ENCODE measurements at places on chromosomes 5 and 9.

DNA sequence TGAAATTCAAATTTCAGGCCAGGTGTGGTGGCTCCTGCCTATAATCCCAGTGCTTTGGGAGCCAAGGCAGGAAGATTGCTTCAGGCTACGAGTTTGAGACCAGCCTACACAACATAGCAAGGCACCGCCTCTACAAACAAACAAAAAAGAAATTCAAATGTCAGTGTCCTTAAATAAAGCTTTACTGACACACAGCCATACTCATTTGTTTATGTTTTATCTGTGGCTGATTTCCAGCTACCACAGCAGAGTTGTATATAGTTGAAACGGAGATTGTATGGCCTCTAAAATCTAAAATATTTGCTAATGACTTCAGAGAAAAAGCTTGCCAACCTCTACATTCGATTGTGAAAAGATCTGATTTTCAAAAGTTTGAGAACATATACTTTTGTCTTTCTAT, 15.4 kb downstream of the SHLD3 start:
- DNase-seq, result no peak

DNA sequence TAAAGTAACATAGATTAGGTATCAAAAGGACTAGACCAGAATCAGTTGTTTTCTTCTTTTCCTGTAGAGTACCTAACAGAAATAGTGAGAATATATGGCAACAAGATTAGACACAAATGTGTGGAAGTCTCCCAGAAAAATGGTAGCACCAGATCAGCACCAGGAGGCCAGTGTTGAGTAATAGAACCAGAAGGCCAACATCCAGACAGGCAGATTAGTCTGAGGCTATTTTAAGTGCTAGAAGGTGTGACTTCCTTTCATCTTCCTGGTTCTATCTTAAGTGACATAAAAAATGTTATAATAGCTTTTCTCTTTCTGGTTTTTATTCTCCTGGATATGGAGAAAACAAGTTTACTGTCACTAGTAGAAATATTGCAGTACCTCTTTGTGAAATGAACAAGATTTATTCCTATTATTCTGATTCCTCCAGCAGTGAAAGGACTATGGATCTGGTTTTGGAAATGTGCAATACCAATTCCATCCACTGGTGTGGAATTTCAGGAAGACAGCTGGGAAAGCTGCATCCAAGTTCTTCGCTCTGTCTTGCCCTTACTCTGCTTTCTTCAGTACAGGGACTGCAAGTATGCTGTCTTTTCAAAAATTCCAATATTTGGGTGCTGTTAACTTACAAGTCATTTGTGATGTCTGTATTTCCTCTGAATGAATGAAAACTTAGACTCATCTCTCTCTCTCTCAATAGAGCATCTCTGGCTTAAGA, 39.1 kb downstream of the SHLD3 start:
- no peak for DNase-seq

- no peak for DNase-seq
Observed at GRCh38 chr5:174545926-174546325, 178.5 kb upstream of the MSX2 start.

GRCh38 chr5:147427521-147428401, 82.1 kb downstream of the DPYSL3 start:
- no peak for DNase-seq

DNA sequence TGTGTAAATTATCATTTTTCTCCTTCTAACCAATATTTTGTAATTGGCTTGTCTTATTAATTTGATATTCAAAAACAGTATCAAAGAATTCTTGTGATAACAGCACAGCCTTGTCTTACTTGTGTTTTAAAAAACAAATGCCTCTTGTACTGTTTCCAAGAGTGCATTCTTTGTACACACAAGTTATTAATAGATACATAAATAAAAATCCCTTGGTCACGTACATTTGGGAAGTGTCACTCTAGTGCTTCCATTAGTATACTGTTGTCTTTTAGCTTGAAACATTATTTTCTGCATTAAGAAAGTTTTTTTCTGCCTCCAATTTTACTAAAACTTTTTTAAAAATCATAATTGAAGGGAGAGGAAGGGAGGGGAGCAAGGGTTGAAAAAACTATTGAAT, 133.2 kb downstream of the PIP5K1B start:
- no peak for DNase-seq

DNA sequence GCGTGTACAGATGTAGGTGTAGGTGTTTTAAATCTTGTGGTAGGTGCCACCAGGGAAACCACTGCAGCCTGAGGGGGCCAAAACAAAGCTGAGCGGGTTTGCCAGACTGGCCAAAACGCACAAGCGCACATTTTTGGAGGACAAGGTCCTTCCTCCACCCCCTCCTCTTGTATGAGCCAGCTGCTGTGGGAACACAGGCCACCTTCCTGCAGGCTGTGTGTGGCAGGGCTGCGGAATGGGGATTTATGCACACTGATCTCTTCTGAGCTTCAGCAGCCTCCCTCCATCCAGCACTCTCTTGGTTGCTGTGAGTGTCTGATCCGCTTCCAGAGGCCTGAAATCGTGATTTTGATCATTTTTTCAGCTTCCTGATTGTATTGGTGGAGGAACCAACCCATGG, 22.4 kb downstream of the ZBTB43 start:
- no peak for DNase-seq

DNA sequence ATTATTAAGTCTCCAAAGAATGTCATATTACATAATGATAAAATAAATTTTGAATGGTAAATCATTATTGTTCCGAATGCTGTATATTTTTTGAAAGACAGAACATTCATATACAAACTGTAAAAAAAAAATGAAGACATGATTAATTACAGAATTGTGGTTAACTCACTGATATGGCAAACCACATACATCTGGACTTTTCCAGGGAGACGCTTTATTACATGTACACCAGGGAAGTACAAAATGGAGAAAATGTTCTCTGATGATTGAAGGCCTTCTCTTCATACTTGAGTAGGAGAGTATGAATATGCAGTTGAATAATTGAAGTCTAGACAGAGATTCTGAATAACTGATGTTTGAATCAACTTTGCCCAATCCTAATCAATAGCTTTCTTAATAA, 1886.9 kb downstream of the EFNA5 start:
- DNase-seq, result no peak

DNA sequence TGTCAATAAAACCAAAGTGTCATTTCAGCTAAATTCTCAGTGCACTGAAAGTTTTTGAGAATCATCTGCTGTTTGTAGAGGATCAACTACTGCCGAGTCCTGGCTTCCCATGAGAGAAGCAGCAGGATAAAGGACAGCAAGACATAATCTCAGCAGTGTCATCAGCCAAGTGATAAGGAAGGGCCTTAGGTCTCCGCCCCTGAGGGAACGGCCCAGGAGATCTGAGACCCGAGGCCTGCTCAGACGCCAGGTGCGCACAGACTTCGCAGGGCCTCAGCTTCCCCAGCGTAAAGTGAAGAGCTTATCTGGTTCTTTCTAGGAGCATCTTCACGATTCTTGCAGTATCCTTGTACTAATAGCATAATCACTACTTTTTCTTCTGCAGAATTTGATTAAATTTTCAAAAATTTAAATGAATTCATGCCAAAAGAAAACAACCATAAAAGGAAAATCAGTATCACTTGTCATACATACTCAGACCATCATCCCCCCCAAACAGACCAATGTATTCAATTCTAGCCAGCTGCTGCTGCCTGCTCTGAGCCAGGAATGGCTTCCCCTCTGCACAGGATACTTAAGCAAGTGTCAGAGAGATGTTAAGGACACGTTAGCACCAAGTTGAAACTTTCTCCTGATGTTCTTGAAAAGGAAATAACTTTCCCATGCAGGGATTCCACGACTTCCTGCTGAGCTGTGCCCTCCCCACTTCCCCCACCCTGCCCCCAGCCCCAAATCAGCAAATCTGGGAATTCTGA, 2.2 kb downstream of the GFPT2 start:
- DNase-seq, result no peak

- DNase-seq, result no peak
Observed at GRCh38 chr9:69535911-69536310, 136.3 kb downstream of the APBA1 start.

DNA sequence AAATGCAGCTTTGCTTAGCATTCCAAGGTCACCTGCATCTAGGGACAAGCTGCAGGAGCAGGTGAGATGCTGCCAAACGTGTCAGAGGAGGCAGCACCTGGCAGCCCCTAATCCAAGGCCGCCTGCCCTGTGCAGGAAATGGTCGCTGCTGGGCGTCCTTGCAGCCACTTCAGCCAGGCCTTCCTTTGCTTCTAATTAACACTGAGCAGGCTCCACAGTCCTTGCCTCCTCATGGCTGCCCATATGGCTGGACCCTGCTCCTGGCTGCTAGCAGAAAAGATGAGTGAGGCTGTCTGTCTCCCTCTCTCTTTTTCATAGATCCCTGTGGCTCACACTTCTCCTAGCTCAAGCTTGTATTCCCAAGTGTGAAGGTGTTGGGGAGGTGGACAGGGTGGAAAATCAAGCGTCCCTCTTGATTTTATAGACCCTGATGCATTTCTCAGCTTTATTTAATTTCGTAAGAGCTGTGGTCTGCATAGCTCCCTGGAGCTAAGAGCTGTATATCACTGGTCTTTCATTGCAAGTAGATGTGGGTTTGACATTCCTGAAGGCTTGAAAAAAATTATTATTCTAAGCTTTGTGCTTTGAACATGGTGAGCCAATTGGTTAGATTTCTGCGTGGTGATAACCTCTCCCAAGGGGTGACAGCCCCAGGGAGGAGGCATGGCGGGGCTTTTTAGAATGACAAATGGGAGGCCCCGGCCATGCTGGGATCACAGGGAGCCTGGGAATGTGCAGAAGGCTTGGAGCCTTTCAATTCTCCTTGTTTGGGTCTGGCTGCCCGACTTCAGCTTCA, 193.8 kb downstream of the SLIT3 start:
- DNase-seq, result no peak

DNA sequence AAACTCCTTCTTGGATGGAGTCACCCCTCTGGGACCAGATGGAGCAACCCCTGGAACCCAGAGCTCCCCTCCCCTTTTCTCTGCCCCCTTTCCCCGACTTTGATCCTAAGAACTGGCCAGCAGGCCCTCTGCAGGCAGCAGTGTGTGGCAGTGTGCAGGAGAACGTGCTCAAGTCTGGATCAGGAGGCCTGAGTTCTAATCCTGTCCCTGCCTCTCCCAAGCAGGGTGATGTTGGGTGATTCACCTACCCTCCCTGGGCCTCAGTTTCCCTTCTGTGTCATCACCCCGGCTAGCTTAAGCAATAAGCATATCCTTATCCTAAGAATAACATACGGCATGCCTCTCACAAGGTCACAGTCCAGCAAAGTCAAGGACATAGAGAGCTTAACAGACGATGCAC, 67.6 kb downstream of the C9orf50 start:
- no peak for DNase-seq

DNA sequence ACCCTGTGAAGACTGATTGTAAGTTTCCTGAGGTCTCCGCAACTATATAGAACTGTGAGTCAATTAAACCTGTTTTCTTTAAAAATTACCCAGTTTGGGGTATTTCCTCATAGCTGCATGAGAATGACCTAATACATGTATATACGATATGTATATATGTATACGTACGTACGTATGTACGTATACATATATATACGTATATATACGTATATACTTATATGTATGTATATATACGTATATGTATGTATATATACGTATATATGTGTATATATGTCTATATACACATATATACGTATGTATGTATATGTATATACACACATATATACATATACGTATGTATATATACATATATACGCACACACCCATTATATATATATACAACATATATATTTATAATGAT, 1153.0 kb upstream of the CDH18 start:
- no peak for DNase-seq

- DNase-seq, result peak; percentile 34
Observed at GRCh38 chr9:130701059-130702022, 7.8 kb downstream of the EXOSC2 start.

GRCh38 chr9:121744687-121745395, 93.4 kb downstream of the DAB2IP start:
- no peak for DNase-seq

DNA sequence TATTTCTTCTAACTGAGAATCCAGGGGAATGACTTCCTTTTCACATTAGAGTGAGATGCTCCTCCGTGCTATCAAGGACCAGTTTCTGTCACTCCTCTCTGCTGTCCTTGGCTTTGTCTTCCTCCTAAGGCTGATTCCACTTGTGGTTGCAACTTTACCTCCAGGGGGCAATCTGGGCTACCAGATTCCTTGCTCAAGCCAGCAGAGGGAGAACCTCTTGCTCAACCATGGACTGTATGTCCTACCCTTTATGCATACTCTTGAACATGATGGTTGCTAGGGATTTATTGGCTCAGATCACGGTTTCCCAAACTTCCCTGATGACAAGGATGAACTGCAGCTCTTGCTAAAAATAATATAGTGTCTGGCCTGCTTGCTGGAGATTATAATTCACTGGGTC, 24.0 kb downstream of the NNT start:
- DNase-seq, result no peak

DNA sequence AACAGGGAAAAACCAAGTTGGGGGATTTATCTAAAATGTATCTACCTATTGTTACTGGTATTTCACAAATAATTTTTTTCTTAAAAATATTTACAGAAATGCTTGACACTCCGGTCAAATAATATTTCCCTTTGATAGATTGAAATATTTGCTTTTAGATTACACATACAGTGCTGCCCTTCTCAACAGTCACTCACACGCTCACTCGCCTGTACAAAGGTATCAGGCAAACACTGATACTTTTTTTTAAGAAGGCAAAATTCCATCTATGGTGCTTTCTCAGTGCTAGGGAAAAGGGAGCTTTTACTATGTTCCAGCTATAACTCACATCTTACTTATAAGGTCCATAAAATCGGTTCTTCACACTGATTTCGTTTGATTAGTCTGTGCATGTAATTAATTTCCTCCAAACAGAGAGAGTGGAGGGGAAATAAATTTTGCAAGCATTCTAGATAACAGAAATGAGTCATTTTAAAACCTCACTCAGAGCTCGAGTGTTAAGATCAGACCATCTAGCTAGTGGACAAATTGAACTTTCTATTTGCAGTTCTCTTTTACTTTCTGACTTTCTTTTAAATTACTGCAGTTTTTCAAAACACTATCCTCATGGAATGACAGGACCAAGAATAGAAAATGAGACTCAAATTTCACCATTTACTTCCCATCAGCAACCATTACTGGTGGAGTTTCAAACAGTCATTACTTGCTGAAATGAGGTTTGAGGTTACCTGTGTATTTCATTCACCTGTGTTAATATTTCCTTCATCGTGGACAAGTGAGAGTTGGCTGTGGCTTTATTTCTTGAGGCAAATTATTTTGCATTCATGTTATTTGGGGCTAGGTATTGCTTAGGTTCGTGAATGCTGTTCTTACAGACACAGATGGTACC, 273.2 kb downstream of the RAB3C start:
- no peak for DNase-seq

DNA sequence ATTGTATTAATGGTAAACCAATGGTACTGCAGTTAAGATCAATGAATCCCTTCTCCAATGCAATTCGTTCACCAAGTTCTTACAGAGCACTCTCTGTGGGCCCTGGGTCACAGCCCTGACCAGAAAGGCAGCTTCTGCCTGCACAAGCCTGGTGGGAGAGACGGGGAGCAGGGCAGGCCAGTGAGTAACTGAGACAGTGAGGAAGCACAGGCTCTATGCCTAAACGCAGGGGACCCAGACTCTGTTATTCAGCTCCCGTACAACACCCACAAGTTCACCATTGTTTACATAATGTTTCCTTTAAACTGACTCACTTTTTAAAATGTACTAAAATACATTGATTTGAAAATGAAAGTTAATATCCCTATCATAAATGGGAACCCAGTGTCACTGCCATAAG, 40.5 kb upstream of the CTSL start:
- no peak for DNase-seq

GRCh38 chr9:83199240-83199639, 136.3 kb upstream of the RASEF start:
- no peak for DNase-seq

Measured in C1 segment of cervical spinal cord (tissue), 14 donors.